ENCODE measurements at places on chromosomes 3 and 15. TPM values are rescaled to one million over a fixed set of nuclear protein-coding genes. Genes with fewer than 3 reads are reported as not detected.

DNA sequence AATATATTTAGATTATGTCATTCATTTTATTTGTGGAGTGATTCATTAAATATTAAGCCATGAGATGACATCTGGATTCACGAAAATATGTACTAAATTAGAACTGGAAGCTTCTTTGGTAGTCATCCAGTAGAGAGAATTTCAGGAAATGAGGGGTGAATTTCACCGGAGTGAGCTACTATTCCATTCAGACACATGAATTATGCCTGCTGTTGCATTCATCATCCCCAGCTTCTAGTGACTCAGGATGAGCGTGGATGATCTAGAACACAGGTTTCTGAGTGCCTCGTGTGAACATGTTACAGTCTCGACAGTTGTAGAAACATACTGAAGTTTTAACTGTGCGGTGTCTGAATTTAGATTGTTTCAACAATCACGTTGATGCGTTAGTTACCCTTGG, 42.9 kb upstream of the GABRG3 start:
- no peak for DNase-seq

- DNase-seq: no peak
Measured at GRCh38 chr15:28080386-28080785, 18.7 kb downstream of the OCA2 start.

DNA sequence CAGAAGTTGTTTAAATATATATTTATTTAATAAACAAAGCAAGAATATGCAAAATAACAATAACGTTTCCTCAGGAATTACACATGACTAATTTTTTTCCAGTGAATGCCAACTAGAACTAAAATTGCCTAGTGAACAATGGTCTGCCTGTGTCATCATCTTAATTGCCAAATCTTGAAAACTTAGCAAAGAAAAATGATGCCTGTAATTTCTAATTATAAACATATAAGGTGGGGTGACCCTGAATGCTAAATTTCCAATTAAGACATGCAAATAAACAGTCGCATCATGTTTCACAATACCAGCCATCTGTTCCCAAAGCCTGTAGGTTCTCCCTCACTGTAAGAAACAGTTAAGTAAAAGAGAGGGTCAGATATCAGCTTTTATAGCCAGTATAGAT, 67.6 kb upstream of the PLCL2 start:
- DNase-seq: no peak

ALDH1A3 gene
- 1.9 TPM for total RNA-seq

GRCh38 chr3:188824566-188824965, 347.2 kb upstream of the TPRG1 start:
- DNase-seq: no peak

- peak; percentile 55 for DNase-seq
Measured at GRCh38 chr3:177491296-177492032, 294.2 kb upstream of the TBL1XR1 start.

DNA sequence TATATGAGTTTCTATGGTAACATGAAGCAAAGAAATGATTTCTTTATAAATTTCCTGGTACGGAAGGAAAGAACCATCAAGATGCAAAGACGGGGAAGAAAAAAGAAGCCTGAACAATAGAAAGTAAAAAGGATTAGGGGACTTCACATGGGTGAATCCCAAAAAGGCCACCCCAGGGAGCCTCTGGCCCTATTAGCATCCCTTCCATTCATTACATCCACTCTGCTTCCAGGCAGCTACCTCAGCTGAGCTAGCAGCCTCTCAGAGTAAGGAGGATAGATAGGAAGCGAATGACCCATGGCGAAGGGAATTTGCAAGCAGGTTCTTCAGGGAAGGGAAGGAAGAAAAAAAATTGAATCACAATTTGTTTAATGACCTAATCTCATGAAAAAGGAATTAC, 81.6 kb downstream of the GABRB3 start:
- no peak for DNase-seq

STOML1 gene
- total RNA-seq: 23.4 TPM

DNA sequence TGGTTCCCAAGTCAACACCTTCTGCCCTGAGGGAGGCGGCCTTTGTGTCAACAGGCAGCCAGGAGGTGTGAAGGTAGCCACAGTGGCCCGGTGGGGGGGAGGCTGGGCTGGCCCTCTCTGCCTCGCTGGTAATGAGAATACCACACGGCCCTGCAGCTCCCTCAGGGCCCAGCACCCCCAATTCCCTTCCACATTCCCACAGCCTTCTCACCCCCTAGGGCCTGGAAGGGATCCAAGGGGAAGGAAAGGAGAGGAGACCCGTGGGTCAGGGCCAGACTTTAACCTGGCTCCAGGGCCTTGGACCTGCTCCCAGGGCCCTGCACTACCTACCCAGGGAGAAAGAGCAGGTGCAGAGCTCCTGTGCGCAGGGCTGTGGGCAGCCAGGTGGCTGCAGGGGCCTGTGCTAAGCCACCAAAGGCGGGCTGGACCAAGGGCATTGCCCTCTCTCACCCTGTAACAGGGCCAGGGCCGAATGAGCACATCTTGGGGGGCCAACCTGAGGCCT, 8.7 kb upstream of the MESP2 start:
- DNase-seq: no peak

- DNase-seq: no peak
Measured at GRCh38 chr3:59772416-59773408, 722.9 kb upstream of the CFAP20DC start.

GRCh38 chr3:11547498-11547897, 96.2 kb downstream of the VGLL4 start:
- DNase-seq: no peak

SERPINI1 gene
- 123 TPM for total RNA-seq

DNA sequence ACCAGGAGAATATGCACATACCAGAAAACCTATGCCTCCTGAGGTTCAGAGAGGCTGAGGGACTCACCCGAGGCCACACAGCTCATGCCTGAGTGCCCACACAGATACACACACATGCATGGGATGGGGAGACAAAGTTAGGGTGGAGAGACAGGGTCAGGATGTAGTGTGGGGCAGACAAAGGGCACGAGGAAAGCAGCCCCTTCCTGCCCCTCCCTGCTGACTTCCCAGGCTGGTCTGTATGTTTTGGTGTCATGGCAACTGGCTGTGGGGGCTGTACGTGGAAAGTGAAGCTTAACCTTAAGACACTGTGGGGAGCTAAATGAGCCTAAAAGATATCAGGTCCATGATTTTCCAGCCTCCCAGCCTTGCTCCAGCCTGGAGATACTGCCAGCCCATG, 57.8 kb downstream of the EPHB3 start:
- DNase-seq: no peak

- no peak for DNase-seq
Measured at GRCh38 chr3:57126244-57126643, 38.9 kb downstream of the IL17RD start.

- DNase-seq: no peak
Measured at GRCh38 chr3:187880441-187880840, 135.2 kb upstream of the BCL6 start.

DNA sequence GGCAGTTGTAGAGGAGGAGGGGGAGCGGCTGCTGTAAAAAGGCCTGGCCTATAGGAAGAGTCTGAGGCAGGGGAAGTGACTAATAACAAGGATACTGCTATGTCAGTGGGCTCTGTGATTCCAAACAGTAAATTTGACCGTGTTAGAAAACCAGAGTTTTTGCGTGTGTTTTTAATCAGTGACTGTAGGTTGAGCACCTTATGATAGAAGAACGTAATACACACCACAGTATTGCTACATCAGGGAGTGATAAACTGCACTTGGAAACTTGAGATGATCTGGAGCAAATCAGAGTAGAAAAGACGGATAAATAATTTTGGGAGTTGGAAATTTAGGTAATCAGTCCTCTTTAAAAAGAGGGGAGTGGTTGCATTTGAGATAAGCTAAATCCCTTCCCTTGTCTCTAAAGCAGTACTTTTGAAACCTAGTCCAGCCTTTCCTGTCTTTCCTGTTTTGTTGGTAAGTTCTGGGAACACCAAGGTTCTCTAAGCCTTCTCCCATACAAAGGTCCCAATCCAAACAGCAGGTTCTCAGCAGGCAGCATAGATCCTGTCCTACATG, 130.5 kb upstream of the NR2E3 start:
- no peak for DNase-seq

GRK7 gene
- not detected for total RNA-seq

EFHB gene
- not detected for total RNA-seq

- DNase-seq: no peak
Measured at GRCh38 chr3:57464011-57464410, 80.1 kb downstream of the DNAH12 start.

GRCh38 chr3:86173401-86173800, 817.5 kb downstream of the VGLL3 start:
- DNase-seq: no peak

ESYT3 gene
- total RNA-seq: 0.31 TPM

ACTRT3 gene
- 3.3 TPM for total RNA-seq

Measured in occipital lobe (tissue), 3 donors.